ENCODE measurements at places on chromosomes 6 and 20. TPM values are rescaled to one million over a fixed set of nuclear protein-coding genes. Genes with fewer than 3 reads are reported as not detected.
A peak's percentile ranks its signal among the peaks of the same experiment; 100 is the strongest.

Gene CMTR1
- total RNA-seq, result 13.4 TPM

GRCh38 chr20:49646126-49646525 lies 67.6 kb downstream of the B4GALT5 start:
- H3K4me3 ChIP-seq, result no peak overlapping the region
- no peak overlapping the region for H3K27ac ChIP-seq
- DNase-seq, result no peak
- H3K36me3 ChIP-seq, result peaks cover 60% of the 10 kb centered on the region

DNA sequence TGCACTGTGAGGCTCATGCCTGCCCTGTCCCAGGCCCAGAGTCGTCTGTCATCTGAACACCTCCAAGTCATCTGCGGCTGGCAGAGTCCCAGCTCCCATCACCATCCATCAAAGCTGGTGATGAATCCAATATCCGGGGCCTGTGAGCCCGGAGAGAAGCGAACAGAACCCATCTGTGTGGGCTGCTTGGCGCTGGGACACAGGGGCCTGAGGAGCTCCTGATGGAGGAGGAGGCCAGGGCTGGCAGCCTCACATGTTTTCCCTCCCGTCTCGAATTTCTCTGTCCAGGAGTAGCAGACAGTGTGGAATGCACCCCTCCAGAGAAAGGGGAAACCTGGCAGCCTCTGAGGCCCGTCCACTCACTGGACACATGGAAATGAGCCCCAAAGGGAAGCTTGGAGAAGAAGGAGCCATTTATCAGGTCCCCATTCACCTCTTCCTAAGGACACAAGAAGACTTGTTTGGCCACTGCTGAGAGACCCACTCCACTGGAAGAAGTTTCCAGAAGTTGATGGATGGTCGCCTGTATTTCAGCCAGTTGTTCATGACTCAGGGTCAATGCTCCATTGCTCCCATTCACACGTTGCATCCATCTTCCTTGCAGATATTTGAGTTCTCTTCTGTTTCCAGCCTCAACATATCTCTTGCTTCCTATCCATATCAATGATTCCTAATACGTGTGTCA lies 307.5 kb upstream of the SULF2 start:
- peaks cover 3% of the 10 kb centered on the region for H3K4me1 ChIP-seq
- no peak overlapping the region for H3K27ac ChIP-seq
- H3K36me3 ChIP-seq, result no peaks in the 10 kb centered on the region

DNA sequence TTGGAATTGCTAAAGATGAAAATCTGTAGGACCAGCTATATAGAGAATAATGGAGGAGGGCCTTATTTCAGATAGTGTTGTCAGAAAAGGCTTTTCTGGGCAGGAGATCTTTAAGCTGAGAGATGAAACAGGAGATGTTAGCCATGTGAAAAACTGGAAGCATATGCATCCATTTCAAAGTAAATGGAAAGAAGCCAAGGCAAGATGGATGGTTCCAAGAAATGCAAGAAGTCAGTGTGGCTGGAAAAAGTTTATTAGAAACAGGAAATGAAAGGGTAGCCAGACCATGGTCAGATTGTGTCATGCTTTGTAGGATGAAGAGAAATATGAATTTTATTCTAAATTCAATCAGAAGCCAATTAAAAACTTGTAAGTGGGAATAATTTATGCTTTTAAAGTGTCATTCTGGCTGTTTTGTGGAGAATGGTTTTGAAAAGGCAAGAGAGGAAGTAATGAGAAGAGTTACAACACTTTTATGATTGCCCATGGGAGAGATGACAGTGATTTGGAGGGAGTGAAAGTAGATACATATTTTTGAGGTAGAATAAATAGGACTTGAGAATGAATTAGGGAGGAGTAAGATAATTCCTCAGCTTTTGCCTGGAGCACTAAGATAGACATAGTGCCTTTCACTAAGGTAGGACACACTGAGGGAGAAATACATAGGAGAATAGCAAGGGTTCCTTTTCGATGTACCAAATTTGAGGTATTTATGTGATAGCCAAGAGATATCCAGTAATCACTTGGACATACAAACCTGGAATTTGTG lies 620.1 kb downstream of the HTR1B start:
- H3K27me3 ChIP-seq, result no peaks in the 10 kb centered on the region
- no peak for DNase-seq
- no peaks in the 10 kb centered on the region for H3K4me1 ChIP-seq
- no peak overlapping the region for H3K27ac ChIP-seq
- no peaks in the 10 kb centered on the region for H3K36me3 ChIP-seq

DNA sequence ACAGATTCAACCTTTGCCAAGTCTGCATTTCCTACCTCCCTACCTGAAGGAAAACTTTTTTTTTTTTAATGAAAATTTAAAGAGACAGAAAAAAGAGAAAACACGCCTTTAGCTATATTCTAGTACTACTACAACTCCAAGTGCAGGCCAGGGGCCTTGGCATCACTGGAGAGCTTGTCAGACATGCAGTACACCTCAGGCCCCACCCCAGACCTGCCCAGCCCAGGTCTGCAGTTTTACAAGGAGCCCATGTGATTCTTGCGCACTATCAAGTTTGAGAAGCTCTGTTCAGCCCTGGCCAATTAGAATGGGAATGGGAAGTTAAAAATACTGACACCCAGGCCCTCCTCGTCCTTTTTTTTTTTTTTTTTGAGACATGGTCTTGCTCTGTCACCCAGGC lies 85.0 kb downstream of the NFATC2 start:
- no peaks in the 10 kb centered on the region for H3K36me3 ChIP-seq
- no peak overlapping the region for H3K27ac ChIP-seq
- H3K4me1 ChIP-seq, result peaks cover 11% of the 10 kb centered on the region
- H3K4me3 ChIP-seq, result no peak overlapping the region
- DNase-seq, result no peak

DNA sequence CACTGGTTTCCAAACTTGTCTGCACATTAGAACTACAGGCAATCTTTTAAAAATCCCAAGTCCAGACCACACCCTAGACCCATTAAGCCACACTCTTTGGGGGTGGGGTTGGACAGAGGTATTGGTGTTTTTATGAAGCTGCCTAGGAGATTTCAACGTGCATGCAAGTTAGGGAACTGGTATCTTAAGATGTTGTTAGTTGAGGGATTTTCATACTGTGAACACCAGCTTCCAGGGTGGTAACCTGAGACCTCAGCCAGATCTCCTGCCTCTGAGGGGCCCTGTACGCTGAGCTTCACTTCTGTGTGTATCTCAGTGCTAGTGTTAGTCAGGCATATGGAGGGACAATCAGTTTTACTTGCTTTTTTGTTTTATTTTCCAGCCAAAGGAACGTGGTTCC lies 138.0 kb downstream of the UTRN start:
- H3K36me3 ChIP-seq, result peaks cover 34% of the 10 kb centered on the region
- H3K27me3 ChIP-seq, result no peaks in the 10 kb centered on the region
- H3K27ac ChIP-seq, result no peak overlapping the region
- H3K4me3 ChIP-seq, result no peak overlapping the region
- no peak for DNase-seq

GRCh38 chr6:23269436-23269835 lies 700.1 kb downstream of the HDGFL1 start:
- no peak overlapping the region for H3K4me3 ChIP-seq
- H3K36me3 ChIP-seq, result no peaks in the 10 kb centered on the region
- H3K4me1 ChIP-seq, result no peaks in the 10 kb centered on the region
- H3K27ac ChIP-seq, result no peak overlapping the region
- DNase-seq, result no peak

GRCh38 chr6:33727932-33728331 lies 16.4 kb upstream of the UQCC2 start:
- H3K36me3 ChIP-seq, result no peaks in the 10 kb centered on the region
- H3K27ac ChIP-seq, result peak overlapping the region; percentile 79
- DNase-seq, result peak; percentile 87
- H3K27me3 ChIP-seq, result no peaks in the 10 kb centered on the region
- no peak overlapping the region for H3K4me3 ChIP-seq
- H3K4me1 ChIP-seq, result peaks cover 36% of the 10 kb centered on the region

DNA sequence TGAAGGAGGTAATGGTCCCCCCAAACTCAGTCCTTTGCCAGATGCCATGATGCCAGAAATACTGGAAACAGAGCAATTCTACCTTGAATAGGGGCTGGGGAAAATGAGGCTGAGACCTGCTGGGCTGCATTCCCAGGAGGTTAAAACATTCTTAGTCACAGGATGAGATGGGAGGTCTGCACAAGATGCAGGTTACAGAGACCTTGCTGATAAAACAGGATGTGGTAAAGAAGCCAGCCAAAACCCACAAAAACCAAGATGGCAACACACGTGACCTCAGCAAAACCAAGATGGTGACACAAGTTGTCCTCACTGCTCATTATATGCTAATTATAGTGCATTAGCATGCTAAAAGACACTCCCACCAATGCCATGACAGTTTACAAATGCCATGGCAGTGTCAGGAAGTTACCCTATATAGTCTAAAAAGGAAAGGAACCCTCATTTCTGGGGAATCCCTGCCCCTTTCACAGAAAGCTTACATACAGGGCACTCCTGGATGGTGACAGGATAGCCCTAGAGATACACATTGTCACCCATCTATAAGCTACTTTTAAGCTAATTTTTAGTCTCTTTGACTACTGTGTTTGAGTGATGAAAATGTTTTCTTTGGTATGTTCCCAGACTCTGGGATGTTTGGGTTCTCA lies 979.7 kb downstream of the TBC1D32 start:
- no peaks in the 10 kb centered on the region for H3K27me3 ChIP-seq
- no peaks in the 10 kb centered on the region for H3K4me1 ChIP-seq
- DNase-seq, result no peak

- no peaks in the 10 kb centered on the region for H3K27me3 ChIP-seq
- no peaks in the 10 kb centered on the region for H3K36me3 ChIP-seq
- peak; percentile 18 for DNase-seq
- H3K27ac ChIP-seq, result no peak overlapping the region
- H3K4me1 ChIP-seq, result no peaks in the 10 kb centered on the region
These were observed 1.3 kb upstream of the CDYL start for GRCh38 chr6:4774715-4775493.

Gene TINAG
- total RNA-seq, result not detected

DNA sequence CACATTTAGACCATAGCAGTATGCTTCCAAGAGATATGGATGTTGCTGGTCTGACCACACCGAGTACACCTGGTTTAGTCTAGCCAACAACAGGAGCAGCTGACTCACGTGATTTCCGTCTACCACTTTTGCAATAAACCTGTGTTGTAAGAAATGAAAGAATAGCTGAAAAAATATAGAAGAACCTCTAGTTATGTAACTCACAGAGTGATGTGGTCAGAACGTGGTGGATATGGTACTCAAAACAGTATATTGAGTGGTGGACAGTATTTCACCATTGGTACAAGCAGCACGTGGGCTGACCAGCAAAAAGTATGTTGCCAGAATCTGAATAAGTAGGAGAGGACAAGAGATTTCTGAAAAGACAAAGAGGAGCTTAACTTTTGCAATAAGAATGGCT lies 226.9 kb downstream of the TBC1D7 start:
- DNase-seq, result no peak
- no peaks in the 10 kb centered on the region for H3K36me3 ChIP-seq
- no peak overlapping the region for H3K4me3 ChIP-seq
- H3K27ac ChIP-seq, result no peak overlapping the region

- no peaks in the 10 kb centered on the region for H3K27me3 ChIP-seq
- no peaks in the 10 kb centered on the region for H3K4me1 ChIP-seq
- peak; percentile 49 for DNase-seq
- H3K27ac ChIP-seq, result peak overlapping the region; percentile 81
These were observed 1.2 kb downstream of the SLC35B2 start for GRCh38 chr6:44255871-44256774.

DNA sequence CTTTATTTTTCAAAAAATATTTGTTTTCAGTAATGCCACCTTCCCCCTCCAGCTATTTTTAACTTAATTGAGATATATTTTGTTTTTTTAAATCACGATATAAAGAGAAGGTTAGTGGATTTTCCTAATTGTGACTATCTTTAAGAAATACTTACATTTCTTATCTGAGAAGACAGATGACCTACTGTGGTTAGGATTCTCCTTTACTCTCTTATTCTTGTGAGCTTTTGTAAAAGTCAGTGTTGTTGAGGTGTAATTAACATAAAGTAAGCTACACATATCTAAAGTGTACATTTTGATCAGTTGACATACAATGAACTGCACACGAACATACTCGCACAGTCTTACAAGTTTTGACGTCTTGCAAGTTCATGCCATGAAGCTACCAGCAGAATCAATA lies 144.7 kb downstream of the FARS2 start:
- no peaks in the 10 kb centered on the region for H3K4me1 ChIP-seq
- no peaks in the 10 kb centered on the region for H3K36me3 ChIP-seq
- no peak for DNase-seq
- H3K27ac ChIP-seq, result no peak overlapping the region
- no peak overlapping the region for H3K4me3 ChIP-seq

DNA sequence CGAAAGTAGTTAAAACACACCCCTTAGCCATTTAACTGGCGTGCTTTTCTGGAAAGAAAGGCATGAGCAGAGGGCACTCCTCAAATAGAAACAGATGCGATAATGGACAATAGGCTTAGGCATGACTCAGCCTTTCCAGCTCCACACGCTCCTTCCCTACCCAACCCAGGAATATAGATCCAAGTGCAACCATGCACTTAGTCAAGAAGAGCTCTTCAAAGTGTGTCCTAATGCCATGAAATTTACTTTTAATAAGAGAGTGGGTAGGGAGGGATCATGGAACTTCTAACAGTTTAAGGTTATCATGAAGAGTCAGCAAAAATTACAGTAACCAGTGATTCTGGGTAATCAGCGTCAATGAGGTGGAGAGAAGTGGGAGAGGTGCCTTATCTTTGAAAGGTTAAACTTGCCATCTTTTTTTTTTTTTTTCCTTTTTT lies 2.4 kb upstream of the EFHC1 start:
- H3K4me1 ChIP-seq, result no peaks in the 10 kb centered on the region
- H3K27ac ChIP-seq, result no peak overlapping the region
- no peaks in the 10 kb centered on the region for H3K27me3 ChIP-seq
- no peaks in the 10 kb centered on the region for H3K36me3 ChIP-seq
- no peak overlapping the region for H3K4me3 ChIP-seq
